ENCODE measurements at places on chromosomes 3 and 15. TPM values are rescaled to one million over a fixed set of nuclear protein-coding genes. Genes with fewer than 3 reads are reported as not detected.
A peak's percentile ranks its signal among the peaks of the same experiment; 100 is the strongest.

Gene GATA2
- 2.2 TPM for total RNA-seq

Gene KCTD6
- total RNA-seq = 9.4 TPM

- DNase-seq = peak; percentile 84
Observed at GRCh38 chr3:156795890-156796481, 30.2 kb upstream of the LEKR1 start.

DNA sequence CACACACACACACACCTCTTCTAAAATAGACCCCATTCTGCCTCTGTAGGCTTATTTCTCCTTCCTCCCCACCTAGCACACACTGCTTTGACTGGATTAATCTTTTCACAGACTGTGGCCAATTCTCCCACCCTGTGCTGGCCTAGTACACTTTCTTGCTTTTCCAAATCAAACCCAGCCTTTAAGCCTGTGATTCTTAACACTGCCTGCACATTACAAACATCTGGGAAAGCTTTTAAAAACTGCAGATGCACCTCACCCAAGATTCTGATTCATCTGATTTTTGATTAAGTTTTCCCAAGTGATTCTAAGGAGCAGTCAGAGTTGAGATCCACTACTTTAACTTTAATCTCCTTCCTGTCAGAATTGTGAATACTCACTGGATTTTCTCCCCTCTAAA is 12.8 kb downstream of the CSNK1G1 start:
- DNase-seq = peak; percentile 37

GRCh38 chr15:58360421-58361090 is 71.2 kb upstream of the LIPC start:
- no peak for DNase-seq

DNA sequence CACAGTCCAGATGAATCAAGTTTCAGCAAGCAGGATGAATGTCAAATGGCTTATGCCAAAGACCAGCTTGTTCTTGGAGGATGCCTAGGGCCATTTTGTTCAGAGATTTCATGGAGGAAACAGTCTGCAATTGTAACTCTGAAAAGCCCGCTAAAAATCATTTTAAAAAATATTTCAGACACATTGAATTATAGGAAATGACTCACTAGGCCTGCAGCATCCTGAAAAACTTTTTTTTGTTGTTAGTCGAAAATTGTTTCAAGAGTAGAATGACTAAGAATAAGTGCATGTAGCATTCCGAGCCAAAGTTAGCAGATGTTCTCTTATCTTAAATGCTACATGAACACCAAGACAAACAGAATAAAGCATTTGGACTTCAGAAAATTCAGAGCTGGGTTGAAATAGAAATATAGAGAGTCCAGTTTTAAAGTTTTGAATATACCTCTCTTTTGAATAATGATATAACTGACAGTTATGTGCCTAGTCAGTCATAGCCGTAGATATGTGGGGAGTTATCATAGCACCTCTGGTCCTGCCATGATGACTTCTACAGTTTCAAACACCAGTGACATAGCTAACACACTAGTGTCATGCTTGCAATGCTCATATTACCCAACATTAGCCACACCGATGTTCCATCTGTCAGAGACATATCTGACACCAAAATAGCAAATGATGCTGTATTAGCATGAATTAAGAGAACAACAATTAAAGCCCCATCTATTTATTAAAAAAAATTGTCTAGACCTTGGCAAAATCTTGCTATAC is 1462.8 kb upstream of the GBE1 start:
- no peak for DNase-seq

DNA sequence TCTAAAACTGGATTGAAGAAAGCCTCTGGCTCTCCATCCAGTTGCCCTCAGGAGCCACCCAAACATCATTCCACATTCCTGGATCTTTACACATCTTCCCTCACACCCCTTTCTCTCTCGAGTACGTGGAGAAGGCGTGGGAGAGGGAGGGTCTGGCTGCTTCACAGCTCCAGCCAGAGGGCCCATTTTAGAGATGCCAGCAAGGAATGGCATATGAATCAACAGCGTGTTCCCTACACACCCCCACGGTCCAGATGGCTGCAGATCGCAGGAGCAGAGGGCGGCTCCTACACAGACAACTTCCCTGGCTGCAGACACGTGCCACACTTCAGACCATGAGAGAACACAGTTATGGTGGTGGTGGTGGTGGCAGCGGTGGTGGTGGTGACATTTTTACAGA is 280.1 kb downstream of the ERC2 start:
- DNase-seq = no peak

- no peak for DNase-seq
Observed at GRCh38 chr3:102936511-102937045, 501.8 kb downstream of the ZPLD1 start.

GRCh38 chr3:8253201-8253600 is 248.4 kb upstream of the LMCD1 start:
- DNase-seq = no peak
